Tibial nerve (tissue), 4 donors: ENCODE measurements at places on chromosomes 11 and 22.

DNA sequence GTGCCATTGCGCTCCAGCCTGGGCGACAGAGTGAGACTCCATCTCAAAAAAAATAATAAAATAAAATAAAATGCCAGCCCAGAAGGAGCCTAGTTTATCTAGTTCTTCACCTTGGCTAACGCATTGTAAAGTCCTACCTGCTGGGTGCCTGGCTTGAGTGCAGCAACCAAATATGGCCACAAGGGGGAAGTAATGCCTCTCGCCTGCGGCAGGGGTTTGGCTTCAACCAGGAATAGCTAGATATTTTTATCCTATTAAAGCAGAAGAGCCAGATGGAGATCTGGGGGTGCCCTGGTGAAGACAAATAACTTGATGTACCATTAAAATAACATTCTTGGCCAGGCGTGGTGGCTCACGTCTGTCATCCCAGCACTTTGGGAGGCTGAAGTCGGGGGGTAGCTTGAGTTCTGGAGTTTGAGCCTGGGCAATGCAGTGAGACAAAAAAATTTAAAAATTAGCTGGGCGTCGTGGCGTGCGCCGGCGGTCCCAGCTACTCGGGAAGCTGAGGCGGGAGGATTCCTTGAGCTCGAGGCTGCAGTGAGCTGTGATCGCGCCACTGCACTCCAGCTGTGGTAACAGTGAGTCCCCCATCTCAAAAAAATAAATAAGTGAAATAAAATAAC is 20.6 kb upstream of the PLEKHB1 start:
- peak; percentile 64 for DNase-seq

DNA sequence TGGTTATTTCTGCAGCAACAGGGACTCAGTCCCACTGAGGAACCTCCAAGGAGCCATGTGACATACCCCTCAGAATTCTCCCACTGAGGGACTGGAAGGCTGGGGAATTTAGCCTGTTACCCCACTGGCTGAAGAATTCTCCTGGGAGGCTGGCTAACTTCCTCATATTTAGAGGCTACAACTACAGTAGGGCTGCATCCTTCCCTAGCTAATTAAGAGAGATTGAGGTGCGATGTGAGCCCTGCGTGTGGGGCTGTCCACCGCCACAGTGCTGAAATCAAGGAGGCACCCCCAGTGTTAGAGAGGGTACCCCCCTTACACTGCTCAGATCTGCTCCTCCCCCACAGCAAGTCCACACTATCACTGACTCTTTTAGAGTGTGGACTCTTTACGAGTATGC is 21.1 kb downstream of the EIF3F start:
- no peak for DNase-seq

GRCh38 chr11:71311928-71312510 is 59.6 kb upstream of the SHANK2 start:
- no peak for DNase-seq

DNA sequence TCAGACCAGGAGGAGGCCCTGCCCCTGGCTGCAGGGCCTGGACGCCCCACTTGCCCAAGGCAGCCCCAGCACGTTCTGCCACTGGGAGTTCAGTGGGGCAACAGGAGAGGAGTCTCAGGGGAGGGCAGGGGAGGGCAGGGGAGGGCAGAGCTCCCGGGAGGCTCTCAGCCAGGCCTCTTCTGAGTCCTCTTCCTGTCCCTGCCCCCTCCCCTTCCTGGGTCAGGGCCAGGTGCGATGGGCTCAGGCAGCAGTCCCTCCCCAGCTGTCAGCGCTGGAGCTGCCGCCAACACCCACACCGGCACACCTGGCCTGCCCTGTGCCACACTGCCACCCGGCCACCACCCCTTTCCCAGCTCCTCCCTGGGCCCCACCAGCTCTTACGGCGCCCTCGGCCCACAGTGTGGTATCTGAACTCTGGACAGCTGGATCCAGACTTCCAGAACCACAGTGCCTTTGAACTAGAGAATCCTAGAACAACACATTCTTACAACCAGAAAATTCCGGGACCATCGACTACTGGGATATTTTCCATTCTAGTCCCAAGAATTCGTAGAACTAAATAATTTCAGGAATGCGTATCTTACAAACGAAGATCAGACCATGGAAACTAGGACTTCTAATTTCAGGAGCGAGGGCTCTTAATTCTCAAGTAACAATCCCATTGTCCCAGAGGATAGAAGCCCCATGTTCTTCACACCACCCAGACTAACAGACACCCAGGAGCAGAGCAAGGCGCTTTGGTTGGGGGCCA is 21.8 kb downstream of the RPL3 start:
- DNase-seq = no peak

GRCh38 chr11:93514712-93515111 is 28.5 kb downstream of the SMCO4 start:
- DNase-seq = no peak

DNA sequence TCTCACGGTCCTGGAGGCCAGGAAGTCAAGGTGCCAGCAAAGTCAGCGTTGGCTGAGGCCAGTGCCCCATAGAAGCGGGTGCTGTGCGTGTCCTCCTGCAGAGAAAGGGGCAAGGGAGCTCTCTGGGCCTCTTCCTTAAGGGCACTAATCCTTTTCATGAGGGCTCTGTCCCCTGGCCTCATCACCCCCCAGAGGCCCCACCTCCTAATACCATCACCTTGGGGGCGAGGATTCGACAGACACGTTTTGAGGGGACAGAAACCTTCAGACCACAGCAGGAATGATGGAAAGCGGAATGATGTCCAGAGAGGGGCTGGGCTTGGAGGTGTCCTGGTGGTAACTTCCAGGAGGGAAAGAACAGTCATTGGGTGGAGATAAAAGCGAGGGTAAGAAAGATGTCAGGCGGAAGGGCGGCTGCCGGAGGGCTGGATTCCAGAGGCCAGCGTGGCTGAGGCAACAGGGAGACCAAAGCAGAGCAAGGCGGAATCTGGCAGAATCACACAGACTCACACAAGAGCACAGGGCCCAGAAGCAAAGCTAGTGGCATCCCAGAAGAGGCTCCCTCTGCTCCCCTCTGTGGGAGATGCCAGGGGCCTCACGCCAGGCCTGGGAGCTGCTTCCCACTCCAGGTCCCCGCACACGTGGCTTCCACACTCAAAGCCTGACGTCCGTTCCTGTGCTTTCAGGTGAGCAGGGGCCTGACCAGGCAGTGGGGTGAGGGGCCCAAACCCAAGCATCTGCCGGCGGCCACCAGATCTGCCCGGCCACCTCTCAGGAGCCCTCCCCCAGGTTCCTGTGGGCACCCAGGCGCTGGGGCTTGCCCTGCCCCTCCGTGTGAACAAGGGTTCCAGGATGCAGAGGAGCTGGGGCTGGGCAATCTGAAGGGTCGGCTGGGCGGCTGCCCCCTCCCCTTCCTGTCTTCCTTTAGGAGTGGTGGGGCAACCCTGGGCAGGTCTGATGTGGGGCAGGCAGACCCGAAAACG is 784.5 kb downstream of the BRD1 start:
- DNase-seq = no peak

- no peak for DNase-seq
Observed at GRCh38 chr11:115421352-115421991, 82.7 kb downstream of the CADM1 start.

- no peak for DNase-seq
Observed at GRCh38 chr11:3796801-3797328, 489 bp downstream of the NUP98 start.

DNA sequence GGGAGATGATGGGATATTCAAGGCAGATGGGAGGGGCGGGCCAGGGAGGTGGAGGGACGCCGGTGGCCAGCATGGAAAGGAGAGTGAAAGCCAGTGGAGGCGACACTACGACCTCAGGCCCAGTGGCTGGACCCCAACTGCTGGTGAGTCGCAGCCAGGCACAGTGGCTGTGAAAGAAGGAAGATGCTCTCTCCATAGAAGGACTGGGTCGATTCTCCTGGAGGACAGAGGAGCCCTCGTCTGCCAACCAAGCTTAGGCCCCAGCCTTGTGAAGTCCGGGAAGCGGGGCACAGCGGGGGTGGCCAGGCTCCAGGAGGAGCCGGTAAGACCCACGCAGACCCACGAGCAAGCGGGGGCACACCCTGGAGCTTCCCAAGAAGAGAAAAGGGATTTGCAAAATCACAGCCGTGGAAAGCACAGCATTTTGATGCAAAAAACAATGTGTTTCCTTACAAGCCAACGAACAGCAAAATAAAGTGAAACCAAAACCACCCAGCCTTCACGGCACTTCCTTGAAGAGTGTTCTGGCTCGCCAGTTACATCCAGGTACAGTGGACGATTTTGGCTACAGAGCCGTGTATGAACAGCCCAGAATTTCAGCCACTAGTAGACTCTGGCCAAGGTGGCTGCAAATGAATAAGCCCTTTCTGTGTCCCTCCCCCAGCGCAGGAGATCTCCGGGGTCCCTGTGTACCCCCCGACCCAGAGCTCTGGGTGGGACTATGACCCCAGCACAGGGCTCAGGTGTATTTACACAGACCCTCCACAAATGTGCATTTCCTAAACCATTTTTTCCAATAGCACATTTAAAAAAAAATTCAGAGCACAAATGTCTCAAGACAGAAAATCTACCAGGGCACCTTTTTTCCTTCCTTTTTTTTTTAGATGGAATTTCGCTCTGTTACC is 96.9 kb downstream of the TRMU start:
- no peak for DNase-seq

DNA sequence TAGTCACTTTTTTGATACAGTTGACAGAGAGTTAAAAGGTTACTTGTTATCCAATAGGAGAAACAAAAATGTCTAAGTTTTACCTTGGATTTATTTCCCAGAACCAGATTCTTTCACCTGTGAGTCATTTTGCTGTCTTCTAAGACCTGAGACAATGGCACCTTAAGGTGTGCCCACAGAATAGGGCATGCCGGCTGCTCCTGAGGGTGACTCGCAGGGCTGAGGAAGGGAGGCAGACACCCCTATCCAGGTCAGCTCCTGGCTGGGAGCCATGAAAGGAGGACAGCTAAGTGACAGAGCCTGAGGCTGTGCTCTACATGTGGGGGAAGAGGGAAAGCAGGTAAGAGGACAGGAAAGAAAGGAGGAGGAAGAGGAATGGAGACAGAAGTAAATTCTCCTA is 67.8 kb downstream of the RASSF10 start:
- DNase-seq = no peak

DNA sequence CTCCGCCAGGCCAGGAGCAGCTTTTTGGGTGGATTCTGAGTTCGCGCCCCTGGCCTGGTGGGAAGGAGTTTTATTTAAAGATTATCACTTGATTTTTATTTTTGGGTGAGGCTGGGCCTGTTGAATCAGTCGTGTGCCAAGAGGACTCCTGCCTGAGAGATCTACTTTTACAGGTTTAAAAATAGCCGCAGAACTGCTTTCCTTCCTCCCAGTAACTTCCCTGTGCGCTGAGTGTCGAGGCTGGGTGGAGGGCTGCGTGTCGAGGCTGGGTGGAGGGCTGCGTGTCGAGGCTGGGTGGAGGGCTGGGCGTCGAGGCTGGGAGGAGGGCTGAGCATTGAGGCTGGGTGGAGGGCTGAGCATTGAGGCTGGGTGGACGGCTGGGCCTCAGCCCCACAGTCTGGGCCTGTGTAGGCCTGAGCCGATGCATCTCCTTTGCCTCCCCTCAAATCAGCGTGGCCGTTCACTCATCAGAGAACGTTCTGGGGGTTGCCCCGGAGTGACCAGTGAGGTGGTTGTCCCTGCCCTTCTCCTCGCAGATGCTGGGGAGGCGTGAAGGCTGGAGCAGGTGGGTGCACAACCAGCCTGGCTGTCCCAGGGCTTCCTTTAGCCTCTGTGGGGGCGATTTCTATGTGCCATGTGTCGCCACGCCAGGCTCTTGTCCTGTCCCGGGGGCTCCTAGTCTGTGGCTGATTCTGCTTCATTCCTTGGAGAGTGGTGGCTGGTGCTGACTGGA is 30.1 kb downstream of the GRAMD4 start:
- no peak for DNase-seq

- no peak for DNase-seq
Observed at GRCh38 chr11:9144828-9145227, 53.4 kb upstream of the SCUBE2 start.

GRCh38 chr11:119794756-119795155 is 65.8 kb upstream of the NECTIN1 start:
- DNase-seq = no peak

- DNase-seq = no peak
Observed at GRCh38 chr11:11217289-11217928, 135.6 kb downstream of the CSNK2A3 start.

- no peak for DNase-seq
Observed at GRCh38 chr11:74468058-74468457, 709 bp upstream of the KCNE3 start.

DNA sequence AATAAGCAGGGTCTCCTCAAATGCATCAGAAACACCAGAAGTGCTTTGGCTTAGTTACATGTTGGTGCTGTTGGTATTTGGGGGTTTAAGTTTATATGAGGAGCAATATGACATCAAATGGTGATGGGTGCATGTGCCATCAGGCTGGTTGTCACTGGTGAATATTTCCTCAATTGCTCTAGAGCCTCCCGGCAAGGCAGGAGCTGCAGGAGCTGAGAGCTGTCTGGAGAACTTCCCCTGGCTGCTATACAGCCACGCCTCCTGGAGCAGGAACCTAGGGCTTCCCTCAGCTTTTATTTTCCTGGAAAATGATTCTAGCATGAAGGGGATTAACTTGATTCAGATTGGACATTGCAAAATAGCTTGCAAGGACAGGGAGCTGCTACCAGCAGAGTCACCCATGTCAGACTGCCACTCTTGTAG is 15.8 kb downstream of the IGLL5 start:
- DNase-seq = no peak

DNA sequence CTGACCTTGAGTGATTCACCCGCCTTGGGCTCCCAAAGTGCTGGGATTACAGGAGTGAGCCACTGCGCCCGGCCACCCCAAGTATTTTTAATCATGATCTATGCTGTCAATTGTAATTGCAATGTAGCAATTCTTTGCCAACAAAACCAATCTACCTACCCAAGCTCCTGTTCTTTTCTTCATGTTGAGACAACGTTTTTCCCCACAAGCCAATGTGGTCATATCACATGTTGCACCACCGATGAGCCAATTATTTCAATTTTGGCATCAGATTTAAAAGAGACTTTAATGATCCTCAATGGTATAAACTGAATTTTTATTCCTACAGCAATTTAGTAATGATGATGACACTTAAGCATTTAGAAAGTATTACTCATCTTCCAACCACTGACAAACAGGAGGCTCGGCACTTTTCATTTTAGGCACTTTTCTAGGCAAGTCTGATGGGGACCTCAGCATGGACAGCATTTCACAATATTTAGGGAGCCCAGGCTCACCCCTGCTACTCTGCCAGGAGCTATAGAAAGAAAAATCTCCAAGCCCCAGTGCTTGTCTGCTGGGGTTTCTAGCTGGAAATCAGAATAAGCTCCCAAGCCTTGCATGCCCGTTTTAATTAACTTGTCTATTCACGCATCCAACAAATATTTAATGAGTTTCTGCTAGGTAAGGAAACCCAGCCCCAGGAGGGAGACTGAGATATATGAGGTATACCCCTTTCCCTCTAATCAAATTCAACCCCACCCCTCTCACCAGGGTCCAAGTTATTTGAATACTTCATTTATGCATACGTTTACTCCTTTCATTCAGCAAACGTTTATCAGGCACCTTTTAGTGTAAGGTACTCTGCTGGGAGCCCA is 291.4 kb downstream of the ST3GAL4 start:
- no peak for DNase-seq

- DNase-seq = no peak
Observed at GRCh38 chr11:111393096-111393495, 14.0 kb upstream of the POU2AF1 start.

- DNase-seq = peak; percentile 47
Observed at GRCh38 chr11:117814766-117815261, 9.7 kb downstream of the FXYD2 start.

- DNase-seq = peak; percentile 91
Observed at GRCh38 chr11:4187055-4187988, 92.7 kb downstream of the RRM1 start.

GRCh38 chr11:65977621-65978390 is 16.3 kb downstream of the SART1 start:
- DNase-seq = no peak
